HFFc6 (cell line): ENCODE measurements at places on chromosomes 3 and 15. TPM values are rescaled to one million over a fixed set of nuclear protein-coding genes. Genes with fewer than 3 reads are reported as not detected.

SOX2 gene
- not detected in 3 replicates for total RNA-seq

DPPA2 gene
- not detected in 3 replicates for total RNA-seq

SGO1 gene
- 4.3 to 12.5 TPM (median 9.5 TPM) in 3 replicates for total RNA-seq

FGD5 gene
- total RNA-seq: not detected in 3 replicates

BNC1 gene
- total RNA-seq: 8.3 to 15.0 TPM (median 12.7 TPM) in 3 replicates

FANCD2 gene
- 9.7 to 18.5 TPM (median 16.1 TPM) in 3 replicates for total RNA-seq

MEIS2 gene
- total RNA-seq: 31.4 to 48.0 TPM (median 38.5 TPM) in 3 replicates

SPINK8 gene
- not detected in 3 replicates for total RNA-seq

SNX33 gene
- 23.3 to 25.9 TPM (median 24.3 TPM) in 3 replicates for total RNA-seq

ALS2CL gene
- 2.4 to 3.0 TPM (median 2.8 TPM) in 3 replicates for total RNA-seq

KCNMB2 gene
- total RNA-seq: not detected in 3 replicates

DNA sequence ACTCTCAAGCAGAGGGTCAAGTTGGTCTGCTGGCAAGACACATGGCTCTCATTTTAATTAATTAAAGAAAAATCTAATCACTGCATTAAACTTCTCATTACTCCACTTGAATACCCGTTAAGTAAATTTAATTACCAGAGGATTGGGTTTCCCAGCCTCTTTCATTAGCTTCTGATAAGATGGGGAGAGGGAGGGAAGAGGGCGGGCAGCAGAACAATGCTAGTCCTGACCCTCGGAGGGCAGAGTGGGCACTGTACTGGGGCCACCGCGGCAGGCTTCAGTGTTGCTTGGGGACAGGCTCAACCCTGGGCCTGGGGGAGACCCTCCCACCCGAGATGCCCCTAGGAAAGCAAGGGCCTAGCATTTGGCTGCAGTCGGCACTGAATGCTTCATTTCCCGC, 55.6 kb upstream of the LINGO1 start:
- no peak for DNase-seq

DNA sequence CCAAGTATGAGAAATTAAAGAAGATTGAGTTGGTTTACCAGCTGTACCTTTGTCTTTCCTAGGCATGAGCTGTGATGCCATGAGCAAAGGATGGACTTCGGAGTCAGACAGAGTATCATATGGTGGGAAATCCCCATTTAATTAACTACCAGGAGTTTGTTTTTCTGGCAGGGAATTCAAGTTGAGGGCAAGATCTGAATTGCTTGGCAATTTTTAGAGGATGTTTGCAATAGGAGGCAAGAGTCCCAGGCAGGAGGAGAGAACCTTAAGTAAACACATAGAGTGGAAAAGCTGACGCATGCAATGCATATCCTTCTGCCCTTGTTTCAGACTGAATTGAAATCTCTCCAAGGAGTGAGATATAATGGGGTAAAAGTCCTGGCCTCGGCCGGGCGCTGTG, 569.7 kb upstream of the MDFIC2 start:
- DNase-seq: no peak

DNA sequence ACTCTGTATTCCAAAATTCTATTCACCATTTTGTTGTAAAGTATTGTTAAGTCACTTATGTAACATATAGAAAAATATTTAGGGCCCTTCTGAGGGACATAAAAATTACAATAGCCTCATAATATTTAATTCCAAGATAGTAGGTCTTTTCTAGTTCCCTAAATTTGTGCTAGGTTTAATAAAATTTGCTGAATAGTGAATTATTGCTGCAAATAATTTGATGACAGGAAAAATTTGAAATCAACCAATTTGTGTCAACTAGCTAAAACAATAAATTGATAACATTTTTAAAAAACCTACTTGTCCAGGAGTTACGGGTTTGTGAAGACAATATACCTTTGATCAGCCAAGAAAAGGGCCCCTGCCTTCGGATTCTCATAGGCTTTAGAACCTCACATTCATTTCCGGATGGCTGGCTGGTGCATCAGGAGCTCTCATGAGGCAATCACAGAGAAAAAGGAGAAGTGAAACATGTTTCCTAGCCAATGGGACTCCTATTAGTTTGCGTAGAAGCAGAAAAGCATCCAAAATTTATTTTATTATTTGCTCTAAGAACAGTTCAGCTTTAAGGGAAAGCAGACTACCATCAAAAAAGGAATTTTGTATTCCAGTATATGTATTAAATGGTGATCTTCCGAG, 177.2 kb downstream of the LRRC3B start:
- no peak for DNase-seq

- DNase-seq: no peak
These were observed 330.3 kb upstream of the SGO1 start for GRCh38 chr3:20516311-20516710.

- no peak for DNase-seq
These were observed 35.4 kb upstream of the TMEM158 start for GRCh38 chr3:45261333-45262110.

DNA sequence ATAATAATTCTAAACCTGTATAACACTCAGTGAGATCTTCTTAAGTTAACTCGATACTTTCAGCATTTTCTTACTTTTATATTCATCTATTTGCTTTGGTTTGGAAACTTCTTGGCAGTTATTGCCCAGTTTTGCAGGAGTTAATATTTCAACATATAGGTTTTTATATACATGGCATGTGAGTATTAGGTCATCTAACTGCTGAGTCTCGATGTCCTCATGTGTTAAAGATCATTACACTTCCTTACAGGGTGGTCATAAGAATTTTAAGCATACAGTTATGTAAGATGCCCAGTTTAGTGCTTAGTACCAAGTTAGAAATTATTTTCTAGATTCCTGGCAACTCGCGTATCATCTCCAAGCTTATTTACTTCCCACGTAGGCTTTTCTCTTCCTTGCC, 62.9 kb downstream of the TMEM39A start:
- no peak for DNase-seq

DNA sequence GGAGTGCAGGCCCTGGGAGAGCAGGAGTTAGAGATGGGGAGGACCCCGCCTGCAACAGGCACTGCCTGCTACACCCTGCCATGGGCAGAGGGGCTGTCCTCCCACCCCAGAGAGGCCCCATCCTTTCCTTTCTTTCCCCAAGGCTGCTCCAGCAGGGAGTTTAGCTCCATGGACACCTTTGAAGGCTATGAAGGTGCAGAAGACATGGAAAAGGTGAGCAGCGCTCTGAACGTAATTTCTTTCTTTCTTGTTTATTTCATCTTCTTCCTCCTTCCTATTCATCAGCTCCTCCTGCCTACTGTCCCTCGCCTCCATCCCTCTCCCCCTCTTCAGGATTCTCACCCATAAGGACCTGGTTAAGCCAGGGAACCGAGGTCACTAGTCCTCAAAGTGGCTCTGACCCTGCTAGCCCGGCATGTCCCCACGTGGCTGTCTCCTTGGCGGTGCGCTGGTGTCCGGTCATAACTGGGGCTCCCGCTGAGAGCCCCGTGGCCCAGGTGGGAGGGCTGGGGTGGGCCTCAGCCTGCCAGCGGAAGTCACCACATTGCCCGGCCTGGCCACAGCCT, 16.0 kb upstream of the ADIPOQ start:
- DNase-seq: no peak

DNA sequence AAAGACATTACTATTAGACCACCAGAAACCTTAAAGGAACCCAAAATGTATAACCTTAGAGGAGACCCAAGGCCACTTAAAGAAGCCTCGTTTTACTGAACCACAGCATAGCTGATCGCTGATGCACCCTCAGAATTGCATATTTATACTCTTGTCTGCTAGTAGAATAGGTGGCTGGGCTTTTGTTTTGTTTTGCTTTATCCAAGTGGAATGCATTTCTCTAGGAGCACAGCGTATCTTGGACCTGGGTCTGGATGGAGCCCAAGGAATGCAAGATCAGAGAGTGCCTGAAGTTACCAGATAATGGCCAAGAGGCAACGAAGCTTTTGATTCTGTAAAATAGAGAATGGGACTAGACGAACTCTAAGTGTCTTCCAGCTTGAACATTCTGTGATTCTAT, 129.2 kb upstream of the COL8A1 start:
- peak; percentile 80 for DNase-seq

- DNase-seq: peak; percentile 54
These were observed 8.3 kb upstream of the SLC12A8 start for GRCh38 chr3:125220727-125221429.

- no peak for DNase-seq
These were observed 434.0 kb downstream of the EPHB1 start for GRCh38 chr3:135229018-135229495.

- DNase-seq: no peak
These were observed 89.5 kb downstream of the ITPR1 start for GRCh38 chr3:4582624-4583023.

- no peak for DNase-seq
These were observed 204.3 kb downstream of the ZBTB20 start for GRCh38 chr3:114942773-114943172.

DNA sequence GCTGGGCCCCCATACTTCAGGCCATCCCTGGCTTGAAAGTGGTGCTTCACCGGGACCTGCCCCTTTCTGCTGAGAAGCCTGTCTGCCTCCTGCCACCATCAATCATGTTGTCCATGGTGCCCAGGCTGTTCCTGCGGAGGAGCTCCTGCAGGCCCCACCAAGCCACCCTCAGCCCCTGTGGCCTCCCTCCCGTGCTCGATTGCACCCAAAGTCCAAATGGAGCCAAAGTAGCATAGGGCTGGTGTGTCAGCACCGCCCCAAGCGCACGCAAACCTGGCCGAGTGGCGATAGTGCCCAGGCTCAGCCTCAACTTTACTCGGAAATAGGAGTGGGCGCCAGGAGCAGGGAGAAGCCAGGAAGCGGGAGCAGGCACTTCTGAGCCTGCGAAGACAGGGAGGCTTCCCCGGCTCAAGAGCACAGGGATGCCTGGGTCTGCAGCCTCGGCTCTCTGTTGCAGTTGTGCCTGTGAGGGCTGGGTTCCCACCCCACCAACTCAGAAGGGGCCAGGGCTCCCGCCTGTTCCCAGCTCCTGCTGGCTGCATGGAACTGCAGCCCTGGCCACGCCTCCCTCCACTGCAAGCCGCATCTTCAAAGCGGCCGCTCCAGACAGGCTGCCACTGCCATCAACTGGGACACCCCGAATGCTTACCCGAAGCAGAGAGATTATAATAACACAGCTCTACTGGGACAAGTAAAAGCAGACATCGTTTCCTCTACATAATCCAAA, 203.0 kb downstream of the ARRDC4 start:
- DNase-seq: no peak

DNA sequence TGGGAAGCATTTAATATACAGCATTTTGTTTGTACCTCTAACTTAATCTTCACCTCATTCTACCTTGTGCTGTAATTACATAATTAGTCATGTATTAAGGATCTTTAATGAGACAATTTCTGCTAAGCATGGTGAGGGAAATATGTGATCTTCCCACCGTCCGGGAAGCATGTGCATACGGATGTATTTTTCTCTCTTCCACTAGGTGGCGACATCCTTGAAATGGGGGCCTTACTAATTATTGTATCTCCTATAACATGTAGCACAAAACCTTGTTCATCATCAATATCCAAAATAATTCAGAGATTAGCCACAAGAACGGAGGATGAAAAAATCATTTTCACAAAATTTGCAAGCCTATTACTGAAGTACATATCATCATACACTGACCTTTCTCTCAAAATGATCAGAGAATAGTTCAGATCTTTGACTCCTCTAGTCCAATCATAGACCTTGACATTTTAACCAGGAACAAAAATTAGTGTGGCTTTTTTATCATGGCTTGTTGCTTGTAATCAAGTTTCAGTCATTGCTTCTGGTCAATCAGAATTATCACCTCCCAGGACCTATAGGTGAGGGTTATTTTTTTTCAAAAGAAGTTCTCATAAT, 148.9 kb upstream of the GBE1 start:
- peak; percentile 22 for DNase-seq
